Smooth muscle cell of the brain vasculature (primary cell): ENCODE measurements at places on chromosomes 12 and 14.

DNA sequence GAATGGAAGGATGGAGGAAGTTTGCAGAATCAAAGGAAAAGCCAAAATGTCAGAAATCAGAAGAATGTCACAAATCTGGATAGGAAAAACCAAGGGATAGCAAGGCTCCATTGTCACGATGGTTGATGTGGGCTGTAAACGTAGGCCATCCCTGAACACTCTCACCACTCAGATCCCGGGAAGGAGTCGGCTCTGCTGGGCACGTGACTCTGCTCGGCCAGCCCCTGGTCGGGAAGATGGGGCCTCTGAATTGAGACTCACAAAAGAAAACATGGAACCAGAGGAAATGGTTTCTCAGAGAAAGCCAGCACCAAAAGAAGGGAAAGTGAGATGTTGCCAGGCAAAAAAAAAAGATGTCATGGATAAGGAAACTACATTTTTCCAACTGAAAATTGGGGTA is 26.2 kb downstream of the TCP11L2 start:
- no peak for DNase-seq

GRCh38 chr14:51931308-51931707 is 58.0 kb upstream of the RTRAF start:
- no peak for DNase-seq

DNA sequence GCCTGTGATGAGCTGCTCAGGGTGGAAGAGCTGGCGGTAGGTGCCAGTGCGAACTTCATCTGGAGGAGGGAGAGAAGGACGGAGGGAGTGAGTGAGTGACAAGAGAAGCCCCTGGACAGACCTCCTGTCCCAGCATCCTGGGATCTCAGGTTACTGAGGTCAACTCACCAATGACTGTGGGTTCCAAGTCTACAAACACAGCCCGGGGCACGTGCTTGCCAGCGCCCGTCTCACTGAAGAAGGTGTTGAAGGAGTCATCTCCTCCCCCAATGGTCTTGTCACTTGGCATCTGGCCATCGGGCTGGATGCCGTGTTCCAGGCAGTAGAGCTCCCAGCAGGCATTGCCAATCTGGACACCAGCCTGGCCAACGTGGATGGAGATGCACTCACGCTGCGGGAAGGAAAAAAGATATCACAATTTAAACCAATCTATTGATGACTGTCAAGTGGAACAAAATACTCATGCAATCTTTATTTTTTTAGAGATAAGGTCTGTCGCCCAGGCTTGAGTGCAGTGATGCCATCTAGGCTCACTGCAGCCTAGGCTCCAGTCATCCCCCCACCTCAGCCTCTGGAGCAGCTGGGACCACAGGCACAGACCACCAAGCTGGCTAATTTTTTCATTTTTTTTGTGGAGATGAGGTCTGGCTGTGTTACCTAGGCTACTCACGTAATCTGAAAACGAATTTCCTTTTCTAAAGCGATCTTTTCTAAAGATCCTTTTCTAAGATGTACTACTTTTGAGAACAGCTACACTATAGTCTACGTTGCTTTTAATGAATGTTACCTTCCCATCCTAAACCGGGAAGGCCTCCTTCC is 1.7 kb downstream of the TUBA1B start:
- DNase-seq = no peak

DNA sequence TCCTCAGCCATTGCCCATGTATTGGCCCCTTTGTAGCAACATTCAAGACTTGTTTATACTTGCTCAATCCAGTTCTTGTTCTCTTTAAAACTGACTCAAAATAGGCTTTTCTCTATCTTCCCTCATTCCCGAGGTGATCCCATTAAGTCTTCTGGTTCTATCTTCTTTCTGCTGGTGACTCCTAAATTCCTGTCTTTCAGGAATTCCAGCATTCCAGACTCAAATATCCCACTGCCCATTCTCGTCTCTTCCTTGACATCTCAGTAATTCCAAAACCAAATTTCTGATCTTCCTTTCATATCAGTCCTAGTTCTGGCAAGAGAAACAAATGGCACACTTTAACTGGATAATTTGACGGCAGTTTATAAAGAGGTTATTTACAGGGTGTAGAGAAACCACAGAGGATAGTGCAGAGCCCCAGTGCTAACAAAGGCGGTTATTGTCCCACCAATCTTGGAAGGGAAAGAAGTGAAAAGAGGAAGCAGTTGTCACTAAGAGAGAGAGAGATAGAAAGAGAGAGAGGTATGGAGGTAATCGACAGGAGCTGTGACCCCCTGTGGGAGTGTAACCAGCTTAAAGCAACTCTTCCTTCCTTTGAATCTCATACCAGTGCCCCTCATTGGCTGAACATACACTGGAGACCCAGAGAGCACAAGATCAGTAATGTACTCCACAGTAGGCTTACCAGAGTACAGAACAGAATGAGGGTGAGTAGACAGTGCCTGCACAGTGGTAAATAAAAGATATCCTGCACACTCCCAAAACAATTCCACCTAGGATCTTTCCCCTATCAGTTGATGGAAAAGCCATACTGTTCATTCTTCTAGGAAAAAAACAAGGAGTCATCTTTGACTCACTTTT is 177.6 kb upstream of the LMNTD1 start:
- DNase-seq = no peak

DNA sequence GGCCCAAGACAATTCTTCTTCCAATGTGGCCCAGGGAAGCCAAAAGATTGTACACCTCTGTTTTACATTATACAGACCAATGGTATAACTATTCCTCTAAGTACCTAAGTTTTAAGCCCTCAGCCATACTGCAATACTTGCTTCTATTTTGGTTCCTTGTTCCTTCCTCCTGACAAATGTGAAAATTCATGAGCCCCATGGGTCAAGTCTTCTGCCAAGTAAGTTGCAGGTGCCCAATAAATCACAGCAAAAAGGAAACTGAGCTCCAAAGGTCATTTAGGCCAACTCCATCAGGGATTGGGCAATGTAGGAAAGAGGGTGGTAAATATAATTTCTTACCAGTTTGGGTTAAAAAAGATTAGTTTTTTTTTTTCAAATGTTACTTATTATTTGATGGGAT is 57.7 kb upstream of the NPFF start:
- no peak for DNase-seq

- DNase-seq = no peak
Observed at GRCh38 chr14:70785556-70785955, 23.8 kb downstream of the MAP3K9 start.

DNA sequence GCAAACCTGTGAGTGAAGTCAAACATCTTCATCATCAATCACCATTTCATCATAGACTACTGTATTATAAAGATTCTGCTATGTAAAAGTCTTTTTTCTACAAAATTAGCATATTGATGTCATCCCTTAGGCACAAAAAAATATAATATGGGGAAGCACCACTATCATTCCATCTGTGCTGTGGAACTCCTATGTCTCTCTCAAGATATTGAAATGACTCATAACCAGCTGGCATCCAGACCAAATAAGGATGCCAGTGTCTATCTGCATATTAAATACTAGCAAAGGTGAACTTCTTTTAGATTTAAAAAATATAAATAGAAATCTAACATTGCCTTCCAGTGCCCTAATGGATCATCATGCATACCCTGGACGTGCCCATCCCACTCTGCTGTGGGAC is 17.9 kb upstream of the DCAF5 start:
- no peak for DNase-seq

DNA sequence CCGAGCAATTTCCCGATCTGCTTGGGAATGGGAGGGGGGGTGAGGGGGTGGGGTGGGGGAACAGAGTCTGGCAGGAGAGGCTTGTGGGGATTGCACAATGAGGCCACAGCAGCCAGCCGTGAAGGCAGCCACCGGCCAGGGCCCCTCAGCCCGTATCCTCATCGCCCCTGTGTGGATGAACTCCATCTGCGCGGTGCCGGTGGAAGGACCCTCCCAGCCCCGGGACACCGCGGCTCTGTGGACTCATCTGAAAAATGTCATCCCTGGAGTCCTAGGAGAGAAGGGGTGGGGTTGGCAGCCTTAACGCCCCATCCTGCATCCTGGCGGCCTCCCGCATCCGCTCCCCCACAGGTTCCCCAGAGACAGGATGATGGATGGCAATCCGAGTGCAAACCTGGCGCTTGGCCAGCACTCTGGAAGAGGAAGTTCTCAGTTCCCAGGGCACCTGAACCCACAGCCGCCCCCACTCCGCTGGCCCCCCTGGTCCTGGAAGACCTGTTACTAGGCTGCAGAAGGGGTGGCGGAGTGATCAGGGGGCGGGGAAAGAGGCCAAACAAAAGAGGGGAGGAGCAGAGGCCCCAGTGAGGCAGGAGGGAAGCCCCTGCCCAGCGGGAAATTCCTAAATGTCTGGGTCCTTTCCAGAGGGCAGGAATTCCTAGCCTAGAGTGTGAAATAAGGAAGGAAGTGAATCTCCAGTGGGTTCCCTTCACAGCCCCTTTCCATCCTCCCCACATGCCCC is 1.2 kb upstream of the TNFAIP2 start:
- DNase-seq = no peak

DNA sequence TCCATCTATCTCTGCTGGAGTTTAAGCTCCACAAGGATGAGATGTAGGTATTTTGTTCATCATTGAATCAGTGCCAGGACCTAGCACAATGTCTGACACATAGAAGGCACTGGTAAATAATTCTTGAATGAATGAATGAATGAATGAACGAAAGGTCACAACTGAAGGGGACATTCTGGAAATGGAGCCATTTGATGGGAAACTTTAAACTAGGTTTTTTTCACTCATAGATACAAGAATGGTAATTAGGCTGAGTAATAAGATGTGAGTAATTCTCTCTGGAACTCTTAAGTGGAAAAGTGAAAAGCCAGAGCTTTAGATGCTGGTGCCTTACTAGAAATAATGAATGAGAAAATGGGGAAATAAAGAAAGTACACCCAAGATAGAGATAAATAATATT is 44.3 kb downstream of the SCN8A start:
- DNase-seq = no peak

- DNase-seq = no peak
Observed at GRCh38 chr12:18443768-18444437, 182.6 kb downstream of the PIK3C2G start.

- DNase-seq = no peak
Observed at GRCh38 chr12:68389305-68389704, 57.1 kb upstream of the MDM1 start.

GRCh38 chr14:87935081-87935828 is 57.7 kb downstream of the GALC start:
- no peak for DNase-seq

DNA sequence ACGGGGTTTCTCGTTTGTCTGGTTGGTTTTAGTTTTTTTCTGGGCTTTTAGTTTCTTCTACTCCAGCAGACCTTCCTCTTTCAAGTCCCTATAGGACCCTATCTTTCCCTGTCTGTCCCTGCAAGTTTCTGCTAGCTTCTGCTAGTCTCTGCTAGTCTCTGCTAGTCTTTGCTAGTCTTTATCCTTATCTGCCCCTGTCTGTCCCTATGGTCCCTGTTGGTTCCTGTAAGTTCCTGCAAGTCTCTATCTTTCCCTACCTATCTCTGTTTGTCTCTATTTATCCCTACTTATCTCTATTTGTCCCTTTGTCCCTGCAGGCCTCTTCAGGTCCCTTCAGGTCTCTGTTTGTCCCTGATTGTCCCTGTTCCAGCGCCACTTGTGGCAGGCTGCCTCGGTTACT is 81.5 kb upstream of the PLEKHG7 start:
- DNase-seq = no peak

GRCh38 chr12:97984436-97984835 is 521.8 kb downstream of the RMST start:
- DNase-seq = no peak

DNA sequence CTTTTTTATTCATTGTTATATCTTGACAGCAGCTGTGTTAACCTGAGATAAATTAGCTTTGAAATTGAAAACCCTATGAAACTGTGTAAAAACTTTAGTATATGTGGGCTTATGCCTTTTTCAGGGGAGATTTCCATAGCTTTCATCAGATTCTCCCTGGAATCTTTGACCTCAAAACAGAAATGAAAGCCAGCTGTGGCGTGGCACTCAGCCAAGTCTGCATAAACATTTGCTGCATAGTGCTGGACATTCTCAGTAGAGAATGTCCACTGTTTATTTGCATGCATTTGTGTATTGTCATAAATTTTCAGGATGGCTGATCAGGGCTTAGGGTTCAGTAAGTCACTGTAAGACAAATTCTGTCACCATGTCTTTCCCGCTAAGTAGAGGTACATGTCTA is 115.3 kb upstream of the NAP1L1 start:
- DNase-seq = peak; percentile 20

DNA sequence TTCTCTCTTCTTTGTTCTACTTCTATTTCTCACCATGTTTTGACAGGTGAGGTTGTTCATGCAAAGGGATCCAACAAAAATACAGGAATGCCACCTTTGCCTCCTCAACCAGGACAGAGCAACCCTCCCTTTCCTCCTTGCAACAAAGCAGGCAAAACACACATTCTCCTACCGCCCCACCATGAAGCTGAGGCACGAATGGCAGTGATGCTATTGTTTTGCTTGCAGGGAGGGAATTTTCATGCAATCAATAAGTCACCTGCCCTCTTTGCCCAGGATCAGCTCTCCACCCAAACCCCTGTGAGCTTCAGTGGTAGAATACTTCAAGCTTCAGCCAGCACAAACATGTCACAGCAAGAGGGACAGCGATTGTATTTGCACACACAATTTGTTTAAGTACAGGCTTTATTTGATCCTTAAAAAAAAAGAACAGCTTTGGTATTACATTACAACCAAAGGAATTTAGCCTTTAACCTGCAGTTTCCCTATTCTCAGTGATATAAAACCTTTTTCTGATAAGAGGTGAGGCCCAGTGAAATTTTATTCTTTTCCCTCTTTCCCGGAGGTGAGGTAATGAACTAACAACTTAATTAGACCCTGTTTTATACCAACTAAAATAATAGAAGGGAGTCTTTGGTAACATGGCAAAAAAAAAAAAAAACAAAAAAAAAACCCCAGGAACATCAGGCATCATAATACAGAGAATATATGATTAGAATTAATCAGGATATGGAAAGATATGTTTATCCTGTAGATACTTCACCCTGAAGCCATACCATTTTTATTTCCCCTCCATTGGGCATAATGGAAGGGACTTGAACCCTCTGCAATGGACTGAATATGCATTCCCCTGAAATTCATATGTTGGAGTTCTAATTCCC is 87.0 kb upstream of the EEA1 start:
- DNase-seq = no peak

DNA sequence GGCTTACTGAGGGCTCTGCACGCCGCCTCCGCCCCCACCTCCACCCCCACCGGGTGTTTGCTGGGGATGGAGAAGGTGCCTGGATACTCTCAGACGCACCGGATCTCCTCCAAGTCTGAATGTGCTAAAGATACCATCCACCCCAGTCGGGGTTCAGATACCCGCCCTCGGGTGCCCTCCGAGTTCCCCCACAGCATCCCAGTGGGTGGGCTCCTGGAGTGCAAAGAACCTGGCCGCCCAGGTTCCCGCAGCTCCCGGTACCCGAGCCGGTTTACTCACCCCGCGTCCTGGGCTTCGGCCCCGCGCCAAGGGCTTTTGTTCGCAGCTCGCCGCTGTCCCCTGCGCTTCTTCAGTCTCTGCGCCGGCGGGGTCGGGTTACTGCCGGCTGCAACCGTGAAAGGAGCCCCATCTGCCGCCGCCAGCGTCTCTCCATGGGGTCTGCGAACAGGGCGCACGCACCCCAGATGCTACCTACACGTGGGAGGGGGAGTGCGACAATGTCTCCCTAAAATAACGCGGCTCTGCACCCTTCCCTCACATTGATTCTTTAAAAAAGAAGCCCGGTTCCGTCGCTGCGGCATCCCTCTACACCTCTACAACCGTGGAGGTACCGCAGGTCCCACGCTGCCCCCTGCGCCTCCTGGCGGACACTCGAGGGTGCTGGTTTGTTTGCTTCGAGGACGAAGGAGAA is at the start of gene CCDC177:
TSS of gene CCDC177 (minus strand) at position 609 of the 691 bp plus-strand sequence. CDS start 1,249 bp downstream, outside the sequence.
- no peak for DNase-seq
